Mammary epithelial cell (primary cell): ENCODE measurements at places on chromosomes 1 and 21. TPM values are rescaled to one million over a fixed set of nuclear protein-coding genes. Genes with fewer than 3 reads are reported as not detected.
A peak's percentile ranks its signal among the peaks of the same experiment; 100 is the strongest.

Gene TSACC
- total RNA-seq: not detected

GRCh38 chr1:59384443-59384842 lies 87.5 kb downstream of the FGGY start:
- DNase-seq: no peak

Gene IL12RB2
- total RNA-seq: 0.38 and 0.56 TPM in 2 replicates

DNA sequence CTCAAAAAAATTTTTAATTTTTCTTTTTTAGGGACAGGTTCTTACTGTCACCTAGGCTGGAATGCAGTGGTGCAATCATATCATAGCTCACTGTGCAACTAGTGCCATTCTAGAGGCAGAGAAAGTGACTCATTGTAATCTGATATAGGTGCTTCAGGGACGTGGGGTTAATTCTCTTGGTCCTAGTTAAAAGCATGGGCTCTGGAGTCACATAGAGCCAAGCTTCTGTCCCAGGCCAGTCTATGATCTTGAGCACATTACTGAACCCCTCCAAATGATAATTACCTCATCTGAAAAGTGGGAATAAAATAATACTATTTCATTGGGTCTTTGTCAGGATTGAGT lies 1.1 kb upstream of the ADIPOR1 start:
- DNase-seq: peak; percentile 61

DNA sequence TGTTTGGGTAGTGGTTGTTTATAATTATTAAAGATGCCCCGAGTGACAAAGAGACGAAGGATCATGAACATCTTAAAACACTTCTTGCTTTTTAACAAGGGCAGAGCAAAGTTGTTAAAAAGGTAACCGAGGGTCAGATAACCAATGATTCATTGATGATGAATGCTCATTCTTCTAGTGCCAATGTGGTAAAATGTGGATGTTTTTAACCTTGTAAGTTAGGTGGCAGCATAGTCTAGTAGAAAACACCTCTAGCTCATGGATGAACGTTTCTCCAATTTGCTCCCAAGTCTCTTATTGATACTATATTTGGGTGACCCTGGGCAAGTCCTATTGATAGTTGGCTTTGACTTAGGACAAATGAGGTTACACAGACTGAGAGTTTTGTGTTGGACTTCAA lies 167.9 kb downstream of the KIF26B start:
- DNase-seq: peak; percentile 50

Gene MROH9
- total RNA-seq: not detected

Gene CD160
- not detected in 2 replicates for total RNA-seq

Gene SLC30A10
- not detected for total RNA-seq

GRCh38 chr1:119448127-119448511 lies 33.2 kb downstream of the HSD3B2 start:
- DNase-seq: peak; percentile 13

Gene HUNK
- total RNA-seq: not detected in 2 replicates

Gene HSPA6
- 0.33 TPM for total RNA-seq

DNA sequence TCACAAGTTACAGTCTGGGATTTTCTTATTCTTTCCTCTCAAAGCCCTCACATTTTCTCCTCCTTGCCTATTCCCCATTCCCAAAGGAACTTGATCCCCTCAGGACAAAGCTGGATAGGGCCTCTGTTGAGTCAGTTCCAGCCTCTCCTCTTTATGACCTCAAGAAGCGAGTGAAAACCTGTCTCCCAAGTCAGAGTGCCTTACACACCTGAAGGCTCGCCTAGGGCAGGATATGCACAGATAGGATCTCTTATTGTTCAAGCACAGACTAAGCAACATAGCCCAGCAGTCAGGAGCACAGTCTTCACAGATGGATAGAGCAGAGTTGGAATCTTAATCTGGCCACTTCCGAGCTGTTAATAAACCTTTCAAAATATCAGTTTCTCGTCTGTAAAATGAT lies 60.8 kb upstream of the PRRC2C start:
- DNase-seq: peak; percentile 84

Gene OXCT2
- total RNA-seq: 1.7 TPM

Gene KLF17
- not detected in 2 replicates for total RNA-seq

Gene STUM
- total RNA-seq: 1.2 TPM
